Activated CD4-positive, alpha-beta T cell treated with anti-CD3 and anti-CD28 coated beads, Interleukin-2, amount 10 ng/mL, durations not matched to agents 24 days and 14 days (primary cell): ENCODE measurements at places on chromosomes 16 and 17.
A peak's percentile ranks its signal among the peaks of the same experiment; 100 is the strongest.

DNA sequence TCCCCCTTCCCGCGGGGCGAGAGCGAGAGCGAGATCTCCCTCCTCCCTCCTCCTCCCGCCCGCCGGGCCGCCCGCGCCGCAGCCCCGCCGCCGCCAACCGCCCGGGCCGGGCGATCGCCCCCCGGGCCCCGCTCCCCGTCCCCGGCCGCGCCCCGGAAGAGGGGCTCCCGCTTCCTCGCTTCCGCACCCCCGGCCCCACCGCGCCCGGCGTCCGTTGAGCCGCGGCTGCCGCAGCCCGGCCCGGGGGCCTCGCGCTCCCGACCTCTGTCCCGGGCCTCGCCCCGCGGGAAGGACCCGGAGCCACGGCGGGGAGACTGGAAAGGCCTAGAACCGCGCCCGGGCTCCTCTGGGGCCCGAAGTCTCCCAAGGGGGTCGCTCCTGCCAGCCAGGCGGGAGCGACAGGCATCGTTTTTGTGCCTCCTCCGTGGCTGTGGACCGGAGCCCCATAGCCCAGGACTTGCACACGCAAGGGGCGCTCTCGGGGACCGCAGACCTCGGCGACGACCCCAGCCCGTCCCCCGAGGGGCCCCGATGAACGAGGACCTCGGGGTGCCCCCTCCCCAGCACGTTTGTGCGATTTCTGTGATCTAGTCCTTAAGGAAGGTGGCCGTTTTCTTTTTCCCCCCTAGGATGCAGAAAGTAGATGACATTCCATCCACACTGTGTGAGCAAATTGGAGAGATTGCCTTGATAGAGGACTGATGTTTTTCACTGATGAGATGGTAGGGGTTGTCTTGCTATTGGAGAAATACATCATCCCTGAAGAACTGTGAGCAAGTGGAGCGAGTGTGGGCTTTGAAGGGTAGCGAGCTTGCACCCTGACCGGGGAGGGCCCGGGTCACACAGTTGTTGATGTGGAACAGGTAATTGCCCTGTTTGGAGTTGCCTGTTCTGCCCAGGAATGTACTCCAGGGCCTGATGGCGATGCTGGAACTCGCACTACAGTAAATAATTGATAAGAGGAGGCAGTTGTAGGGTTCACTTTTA, 611 bp downstream of the BANP start:
- peak; percentile 74 for DNase-seq

GRCh38 chr17:80705988-80706387, 161.3 kb downstream of the RPTOR start:
- no peak for DNase-seq

GRCh38 chr16:69798466-69798865, 36.3 kb downstream of the WWP2 start:
- no peak for DNase-seq

DNA sequence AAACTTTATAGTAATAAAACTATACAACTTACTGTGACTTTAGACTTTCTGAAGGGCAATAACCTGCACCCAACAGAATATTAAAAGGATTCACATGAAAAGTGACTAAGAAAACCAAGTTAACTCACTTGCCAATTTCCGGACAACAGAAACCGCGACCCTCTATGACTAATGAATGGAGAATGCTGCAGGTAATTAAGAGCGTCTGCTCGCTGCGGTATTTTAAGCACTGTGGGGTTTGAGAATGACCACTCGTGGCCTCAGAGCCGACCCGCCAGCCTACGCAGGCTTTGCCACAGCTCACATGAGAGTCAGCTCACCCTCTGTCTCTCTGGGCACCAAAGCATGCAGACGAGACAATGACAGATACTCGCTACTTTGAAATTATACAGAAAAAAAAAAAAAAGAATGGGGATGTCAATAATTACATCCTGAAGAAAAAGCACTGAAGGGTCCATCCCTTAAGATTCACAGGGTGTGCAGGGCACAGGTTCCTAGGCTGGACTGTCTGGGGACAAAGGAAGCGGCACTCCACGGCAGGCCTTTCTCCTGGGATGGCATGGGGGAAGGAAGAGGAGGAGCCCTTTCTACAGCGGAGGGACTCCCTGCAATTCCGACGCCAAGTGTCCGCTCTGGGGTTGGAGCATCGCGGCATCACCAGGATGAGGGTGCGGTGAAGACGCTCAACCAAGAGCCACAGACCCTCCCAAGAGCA, 35.0 kb downstream of the ZCCHC14 start:
- no peak for DNase-seq

DNA sequence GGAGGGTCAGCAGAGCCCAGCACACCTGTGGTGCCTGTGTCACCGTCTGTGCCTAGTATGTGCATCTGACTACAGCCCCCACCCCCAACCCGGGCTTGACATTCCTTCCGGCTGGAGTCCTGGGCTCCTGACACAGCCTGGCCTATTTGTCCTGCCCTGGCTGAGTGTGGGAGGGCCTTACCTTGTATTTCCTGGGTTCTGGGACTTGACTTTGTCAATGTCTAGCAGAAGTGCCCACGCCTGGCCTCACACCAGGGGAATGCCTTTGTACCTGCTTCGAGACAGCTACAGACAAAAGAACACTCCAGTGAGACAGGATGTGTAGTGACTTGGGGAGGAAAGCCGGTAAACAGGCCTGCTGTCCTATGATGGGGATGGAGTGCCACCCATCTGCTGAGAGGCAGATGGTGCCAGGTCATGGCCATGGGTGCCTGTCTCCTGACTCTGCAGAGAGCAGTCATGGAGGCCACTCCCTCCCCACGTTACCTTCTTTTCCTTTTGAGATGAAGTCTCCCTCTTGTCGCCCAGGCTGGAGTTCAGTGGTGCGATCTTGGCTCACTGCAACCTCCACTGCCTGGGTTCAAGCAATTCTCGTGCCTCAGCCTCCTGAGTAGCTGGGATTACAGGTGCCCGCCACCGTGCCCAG, 42.8 kb downstream of the TNFRSF13B start:
- no peak for DNase-seq

DNA sequence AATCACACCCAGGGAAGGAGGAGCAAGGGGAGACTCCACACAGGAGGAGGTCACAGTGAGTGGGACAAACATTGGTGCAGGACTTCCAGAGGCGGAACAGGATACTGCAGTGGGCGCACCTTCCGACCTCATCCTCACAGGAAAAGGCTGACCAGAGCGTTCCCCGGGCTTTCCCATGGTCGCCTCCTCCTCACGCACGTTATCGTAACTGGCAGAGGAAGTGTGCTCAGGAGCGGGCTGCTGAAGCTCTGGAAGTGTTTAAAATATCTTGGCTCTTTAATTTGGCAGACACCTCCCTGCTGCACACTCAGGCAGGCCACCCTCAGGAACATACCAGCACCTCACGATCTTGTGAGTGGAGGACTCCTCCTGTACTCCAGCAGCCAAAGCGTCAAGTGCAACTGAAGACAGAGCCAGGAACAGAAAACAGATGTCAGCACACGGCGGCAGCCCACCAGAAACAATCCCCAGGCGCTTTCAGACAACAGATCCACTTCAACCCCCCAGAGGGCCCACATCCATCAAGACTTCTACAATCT, 17.5 kb downstream of the FANCA start:
- no peak for DNase-seq

DNA sequence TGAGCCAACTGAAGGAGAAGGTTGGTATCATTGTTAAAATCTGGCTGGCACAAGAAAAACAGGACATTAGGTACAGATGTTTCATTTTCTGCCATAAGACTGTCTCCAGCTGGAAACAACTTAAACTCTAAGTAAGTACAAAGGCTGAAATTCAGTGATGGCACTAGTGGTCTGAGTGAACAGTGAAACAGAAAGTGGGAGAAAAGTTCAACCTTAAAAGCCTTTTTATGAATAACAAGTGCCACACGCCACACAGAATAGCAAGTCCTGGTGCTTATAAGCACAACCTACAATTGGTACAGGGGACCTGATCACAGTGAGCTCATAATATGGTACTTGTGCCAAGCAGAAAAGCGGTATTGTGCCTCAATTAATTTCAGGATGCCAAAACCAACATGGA, 56.7 kb downstream of the CEP112 start:
- no peak for DNase-seq

- DNase-seq, result no peak
These were observed 115.0 kb upstream of the CIBAR2 start for GRCh38 chr16:85227084-85227945.

DNA sequence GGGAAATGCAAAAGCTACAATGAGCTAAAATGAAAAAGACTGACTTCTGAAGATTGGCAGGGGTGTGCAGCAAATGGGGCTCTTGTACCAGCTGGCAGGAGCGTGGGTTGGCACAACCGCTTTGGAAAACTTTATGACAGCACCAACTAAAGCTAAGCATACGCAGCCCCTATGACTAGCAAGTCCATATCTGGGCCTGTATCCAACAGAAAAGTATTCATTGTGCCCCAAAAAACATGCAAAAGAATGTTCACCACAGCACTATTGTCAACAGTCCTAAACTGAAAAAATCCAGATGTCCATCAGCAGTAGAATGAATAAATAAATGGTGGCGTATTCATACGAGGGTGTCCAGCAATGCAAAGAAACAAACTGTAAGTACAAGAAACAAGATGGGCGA, 22.6 kb upstream of the ITGA3 start:
- no peak for DNase-seq

DNA sequence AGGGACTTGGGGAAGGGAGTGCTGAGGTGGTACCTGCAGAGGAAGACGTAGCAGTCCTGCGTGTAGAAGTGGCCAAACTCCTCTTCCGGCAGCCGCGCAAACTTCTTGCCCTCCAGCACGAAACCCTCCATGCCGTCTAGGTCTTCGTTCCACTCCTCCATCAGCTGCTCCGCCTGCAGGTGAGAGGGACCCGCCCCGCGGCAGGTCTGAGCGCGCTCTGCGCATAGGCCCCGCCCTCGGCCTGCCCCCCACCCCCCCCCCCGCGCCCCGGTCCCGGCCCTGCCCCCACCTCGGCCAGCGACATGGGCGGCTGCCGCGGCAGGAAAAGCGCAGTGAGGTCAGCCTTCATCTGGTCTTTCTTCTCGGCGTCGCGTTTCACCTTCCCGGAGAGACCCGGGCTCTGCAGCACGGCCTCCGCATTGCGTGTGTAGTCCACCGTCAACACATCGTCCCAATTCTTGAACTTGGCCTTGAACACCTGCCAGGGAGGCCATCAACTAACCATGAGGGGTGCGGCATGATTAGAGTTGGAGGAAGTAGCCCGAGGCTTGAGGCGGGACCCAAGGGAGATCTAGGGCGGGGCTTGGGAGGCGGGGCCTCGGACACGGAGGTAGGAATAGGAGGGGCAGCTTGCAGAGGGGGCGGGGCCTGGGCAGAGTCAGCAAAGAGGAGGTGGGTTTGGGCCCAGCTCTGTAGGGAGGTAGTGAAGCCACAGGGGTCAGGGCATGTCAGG, 11.5 kb downstream of the FLII start:
- DNase-seq, result peak; percentile 83

GRCh38 chr16:24138024-24138423, 118.1 kb upstream of the CACNG3 start:
- DNase-seq, result no peak

DNA sequence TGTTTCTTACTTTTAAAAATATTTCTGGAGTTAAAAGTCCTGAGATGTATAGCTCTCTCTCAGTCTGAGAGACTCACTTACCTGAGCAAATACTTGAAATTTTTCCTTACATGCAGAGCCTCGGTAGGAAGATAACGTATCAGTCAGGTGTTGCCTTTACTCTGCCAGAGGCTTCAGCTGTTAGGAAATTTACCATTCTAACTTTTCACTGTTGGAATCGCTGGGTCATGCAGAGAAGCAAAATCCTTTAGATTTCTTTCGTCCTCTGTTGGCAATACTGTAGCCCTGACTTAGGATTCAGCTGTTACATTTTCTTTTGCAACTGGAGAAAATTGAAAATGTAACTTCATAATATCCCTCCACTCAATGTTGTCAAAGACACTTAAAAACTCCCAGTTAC, 20.0 kb upstream of the KCNJ16 start:
- no peak for DNase-seq

GRCh38 chr16:400061-400591, 1.6 kb upstream of the DECR2 start:
- peak; percentile 65 for DNase-seq

- DNase-seq, result no peak
These were observed 384.5 kb upstream of the SALL1 start for GRCh38 chr16:51535591-51535990.

- no peak for DNase-seq
These were observed 5.7 kb upstream of the MYO1C start for GRCh38 chr17:1498233-1498632.

- no peak for DNase-seq
These were observed 65.9 kb upstream of the AMZ2 start for GRCh38 chr17:68182011-68182306.
